Dorsolateral prefrontal cortex (tissue), 122 donors: ENCODE measurements at places on chromosomes 6 and 20.

DNA sequence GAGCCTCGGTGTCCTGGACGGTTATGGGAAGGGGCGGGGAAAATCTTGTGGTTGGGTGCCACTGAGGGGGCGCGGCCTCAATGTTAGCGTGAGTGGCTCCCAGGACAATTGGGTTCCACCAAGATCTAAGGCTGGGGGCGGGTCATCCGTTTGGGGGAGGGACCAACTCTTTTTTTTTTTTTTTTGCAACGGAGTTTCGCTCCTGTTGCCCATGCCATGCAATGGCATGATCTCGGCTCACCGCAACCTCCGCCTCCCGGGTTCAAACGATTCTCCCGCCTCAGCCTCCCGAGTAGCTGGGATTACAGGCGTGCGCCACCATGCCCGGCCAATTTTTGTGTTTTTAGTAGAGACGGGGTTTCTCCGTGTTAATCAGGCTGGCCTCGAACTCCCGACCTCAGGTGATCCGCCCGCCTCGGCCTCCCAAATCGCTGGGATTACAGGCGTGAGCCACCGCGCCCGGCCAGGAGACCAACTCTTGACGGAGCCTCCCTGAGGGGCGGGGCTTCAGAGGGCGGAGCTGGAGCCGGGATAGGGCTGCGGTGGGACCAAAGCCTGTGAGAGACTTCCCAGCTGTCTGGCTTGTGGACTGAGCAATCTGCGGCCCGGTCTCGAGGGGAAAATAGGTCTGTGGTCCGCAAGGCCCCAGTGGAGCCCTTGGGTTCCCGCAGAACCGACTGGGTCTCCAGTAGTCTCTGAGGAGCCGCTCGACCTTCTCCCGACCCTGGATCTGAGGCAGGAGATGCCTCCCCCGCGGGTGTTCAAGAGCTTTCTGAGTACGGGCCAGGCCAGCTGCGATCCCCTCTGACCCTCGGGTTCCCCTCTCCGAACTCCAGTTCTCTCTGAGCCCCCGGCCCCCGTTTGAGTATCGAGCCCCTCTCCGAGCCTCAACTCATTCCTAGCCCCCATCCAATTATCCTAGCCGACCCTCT is 1.1 kb downstream of the SPAG4 start:
- peak; percentile 40 for DNase-seq

- DNase-seq: no peak
These were observed 66.5 kb downstream of the DTNBP1 start for GRCh38 chr6:15596186-15596896.

- DNase-seq: peak; percentile 43
These were observed 208.8 kb downstream of the ARHGAP18 start for GRCh38 chr6:129500958-129501739.

DNA sequence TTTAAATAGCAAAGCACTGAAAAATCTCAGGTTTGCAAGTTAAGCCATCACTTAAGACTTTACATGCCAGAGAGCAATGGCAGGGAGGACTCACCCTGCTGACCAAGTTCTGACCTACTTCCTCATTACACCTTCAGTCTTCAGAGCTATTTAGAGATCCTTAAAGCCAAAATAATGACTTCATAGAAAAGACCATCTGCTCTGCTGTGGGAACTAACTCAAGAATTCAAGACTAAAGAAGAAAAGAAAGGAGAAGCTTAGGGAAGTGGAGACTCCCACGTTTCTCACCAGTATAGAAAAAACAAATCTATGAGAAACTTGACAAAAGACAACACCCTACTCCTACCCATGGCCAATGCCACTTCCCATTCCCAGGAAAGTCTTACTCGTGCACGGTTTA is 28.6 kb downstream of the XPO5 start:
- no peak for DNase-seq

DNA sequence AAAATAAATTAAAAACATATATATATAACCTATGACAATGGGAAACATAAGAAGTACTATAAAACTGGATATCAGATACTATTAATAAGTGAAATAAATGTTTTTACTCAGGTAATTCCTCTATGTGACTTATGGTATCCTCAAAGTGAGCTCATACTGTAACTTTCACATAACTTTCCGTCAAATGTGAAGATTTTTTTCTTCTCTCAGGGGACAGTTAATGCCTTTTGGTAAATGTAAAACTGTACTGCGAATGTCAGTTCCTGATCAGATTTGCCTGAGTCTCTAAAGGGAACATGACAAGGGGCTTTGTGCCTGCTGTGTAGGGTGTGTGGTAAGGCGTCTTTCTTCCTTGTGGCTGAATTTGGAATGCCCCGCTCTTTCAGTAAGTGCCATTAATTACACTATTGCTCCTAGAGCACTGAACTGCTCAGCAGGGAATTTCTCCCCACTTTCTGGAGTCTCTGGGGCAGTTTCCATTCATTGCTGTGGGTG is 271.8 kb downstream of the PRL start:
- no peak for DNase-seq

DNA sequence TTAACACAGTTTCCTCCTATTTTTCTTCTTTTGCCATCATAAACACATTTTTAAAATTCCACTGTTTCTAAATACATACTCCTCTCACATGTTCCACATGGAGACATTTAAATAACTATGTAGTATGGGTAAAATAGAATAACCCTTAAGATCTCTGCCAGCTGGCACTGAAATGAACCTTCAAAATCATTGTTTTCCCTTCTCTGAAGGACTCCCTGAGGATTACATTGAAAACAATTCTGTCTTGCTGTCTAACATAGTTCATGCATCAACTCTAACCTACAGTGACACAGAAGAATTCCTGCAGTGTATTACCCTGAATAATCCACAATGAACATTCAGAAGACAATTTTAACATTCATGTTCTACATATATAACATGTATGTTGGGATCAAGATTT is 1361.8 kb upstream of the CITED2 start:
- no peak for DNase-seq

GRCh38 chr6:168953461-168953860 is 300.2 kb downstream of the THBS2 start:
- DNase-seq: no peak

GRCh38 chr6:130587778-130588520 is 222.1 kb downstream of the TMEM200A start:
- no peak for DNase-seq

DNA sequence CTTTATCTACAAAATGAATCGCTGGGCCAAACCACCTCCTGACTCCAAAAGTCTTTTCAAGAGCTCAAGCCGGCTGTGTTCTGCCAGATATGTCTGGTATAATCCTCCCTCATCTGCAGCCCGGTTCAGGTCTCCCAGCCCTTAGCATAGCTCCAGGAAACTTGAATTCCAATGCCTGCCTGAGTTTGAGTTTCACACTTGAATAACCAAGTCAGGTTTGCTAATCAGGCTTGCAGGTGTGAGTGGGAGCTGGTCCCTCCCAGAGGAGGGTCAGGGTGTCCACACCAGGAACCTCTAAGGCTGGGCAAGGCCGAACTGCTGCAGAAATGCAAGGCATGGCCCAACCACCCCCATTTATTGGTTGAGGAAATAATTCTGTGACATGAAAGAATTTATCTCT is 96.6 kb downstream of the TMEM242 start:
- no peak for DNase-seq

DNA sequence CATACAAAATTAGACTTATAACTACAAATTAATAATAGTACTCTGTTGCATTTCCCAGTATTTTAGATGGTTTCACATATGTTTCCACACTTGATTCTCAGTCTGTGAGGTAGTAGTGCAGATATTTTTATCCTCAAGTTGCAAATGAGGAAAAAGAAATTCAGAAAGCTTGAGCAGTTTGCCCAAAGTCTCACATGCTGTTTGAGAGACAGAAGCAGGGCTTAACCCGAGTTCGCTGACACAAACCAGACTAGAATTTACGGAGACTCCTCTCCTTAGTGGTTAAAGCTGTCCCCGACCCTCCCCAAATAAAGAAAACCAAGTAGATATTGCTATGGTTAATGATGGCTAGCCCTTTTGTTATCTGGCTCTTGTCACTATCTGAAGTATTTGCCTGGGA is 126.2 kb downstream of the TIAM2 start:
- DNase-seq: no peak

- DNase-seq: no peak
These were observed 74.4 kb upstream of the KCNK16 start for GRCh38 chr6:39396854-39397253.

DNA sequence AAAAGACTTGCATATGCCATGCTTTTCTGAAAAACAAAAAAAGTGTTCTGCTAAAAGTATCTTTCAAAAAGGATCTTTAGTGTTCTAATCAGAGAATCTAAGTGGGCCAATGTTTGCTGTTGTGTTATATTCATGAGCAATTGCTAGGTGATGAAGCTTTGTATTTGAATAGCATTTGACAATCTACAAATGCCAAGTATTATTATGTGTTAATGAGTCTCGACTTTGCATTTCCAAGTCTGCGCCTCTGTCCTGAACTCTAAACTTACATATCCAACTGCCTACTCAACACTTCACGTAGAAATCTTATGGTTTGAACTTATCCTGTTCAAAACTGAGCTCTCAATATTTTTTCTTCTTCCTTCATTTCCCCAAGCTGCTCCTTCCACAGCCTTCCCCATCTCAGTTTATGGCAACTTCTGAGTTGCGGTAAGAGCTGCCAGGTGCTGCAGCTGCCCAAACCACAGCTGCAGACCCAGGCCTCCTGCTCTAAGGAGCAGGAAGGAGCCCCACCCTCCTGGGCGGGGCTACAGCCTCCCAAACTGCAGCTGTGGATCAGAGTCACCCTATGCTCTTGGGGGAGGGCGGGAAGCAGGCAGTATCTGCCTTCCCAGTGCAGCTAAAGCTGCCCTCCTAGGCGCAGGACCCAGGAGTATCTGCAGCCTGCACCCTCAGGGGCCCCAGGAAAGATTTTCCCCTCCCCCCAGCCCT is 16.7 kb upstream of the MAK start:
- no peak for DNase-seq

DNA sequence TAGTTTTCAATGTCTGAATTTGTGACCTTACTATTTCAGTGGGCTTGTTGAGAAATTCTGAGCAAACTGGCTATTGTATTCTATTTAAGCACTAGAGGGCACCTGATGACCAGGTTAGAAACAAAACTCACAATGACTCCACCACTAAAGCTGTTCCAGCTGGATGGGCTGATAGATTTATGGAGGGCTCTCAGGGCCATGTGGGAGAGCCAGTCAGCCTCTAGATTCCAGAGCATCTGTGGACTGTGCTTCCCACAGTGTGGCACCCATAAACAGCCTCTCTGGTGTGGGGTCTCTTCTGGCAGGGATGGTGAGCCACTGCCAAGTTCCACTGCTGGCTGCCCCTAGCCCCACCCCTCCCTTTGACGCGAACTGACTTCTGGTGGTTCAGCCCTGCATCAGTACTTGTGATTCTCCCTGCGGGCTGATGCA is 29.2 kb downstream of the C6orf58 start:
- DNase-seq: no peak

- DNase-seq: no peak
These were observed 21.1 kb downstream of the SESN1 start for GRCh38 chr6:109073344-109074132.

GRCh38 chr6:53301801-53302537 is 46.8 kb downstream of the ELOVL5 start:
- no peak for DNase-seq

DNA sequence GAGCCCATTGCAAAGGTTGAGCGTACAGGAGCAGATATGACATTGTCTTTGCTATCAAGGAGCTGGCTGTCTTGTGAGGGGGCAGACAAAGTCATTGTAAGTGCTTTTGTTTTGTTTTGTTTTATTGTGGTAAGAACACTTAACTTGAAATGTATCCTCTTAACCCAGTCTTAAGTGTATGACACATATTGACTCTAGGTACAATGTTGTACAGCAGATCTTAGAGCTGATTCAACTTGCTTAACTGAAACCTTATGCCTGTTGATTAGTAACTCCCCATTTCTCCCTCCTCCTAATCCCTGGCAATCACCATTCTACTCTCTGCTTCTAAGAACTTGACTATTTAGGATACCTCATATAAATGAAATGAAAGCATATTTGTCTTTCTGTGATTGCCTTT is 429.0 kb downstream of the BMP2 start:
- DNase-seq: no peak

DNA sequence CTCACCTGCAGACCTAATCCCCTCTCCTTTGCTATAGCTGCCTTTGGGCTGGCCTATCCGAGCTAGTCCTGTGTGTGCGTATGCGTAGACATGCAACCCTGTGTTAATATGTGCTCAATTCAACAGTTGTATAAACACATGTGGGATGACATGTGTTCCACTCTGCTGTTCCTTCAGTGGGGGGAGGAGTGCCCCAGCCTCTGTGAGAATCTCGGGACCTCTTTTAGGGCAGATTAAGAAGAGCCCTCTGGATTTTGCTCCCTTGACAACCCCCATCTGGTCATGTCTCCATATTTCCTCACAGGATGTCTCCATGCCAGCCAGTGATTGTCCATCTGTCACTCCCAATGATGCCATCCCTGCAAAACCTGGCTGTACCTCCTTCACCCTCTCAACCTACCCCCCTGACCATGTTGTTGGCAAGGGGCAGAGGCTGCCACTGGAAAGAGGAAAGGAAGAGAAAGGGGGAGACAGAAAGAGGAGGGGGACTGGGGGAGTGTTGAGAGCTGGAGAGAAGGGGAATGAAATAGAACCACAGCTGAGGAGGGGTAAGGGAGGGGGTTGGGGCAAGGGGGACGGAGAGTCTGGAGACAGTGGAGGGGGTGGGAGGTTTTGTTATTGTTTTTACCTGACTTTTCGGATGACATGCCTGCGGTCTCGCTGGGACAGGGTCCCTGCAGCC is 417 bp downstream of the PRRT1 start:
- no peak for DNase-seq

- DNase-seq: no peak
These were observed 525.1 kb downstream of the CDH26 start for GRCh38 chr20:60483371-60483770.

DNA sequence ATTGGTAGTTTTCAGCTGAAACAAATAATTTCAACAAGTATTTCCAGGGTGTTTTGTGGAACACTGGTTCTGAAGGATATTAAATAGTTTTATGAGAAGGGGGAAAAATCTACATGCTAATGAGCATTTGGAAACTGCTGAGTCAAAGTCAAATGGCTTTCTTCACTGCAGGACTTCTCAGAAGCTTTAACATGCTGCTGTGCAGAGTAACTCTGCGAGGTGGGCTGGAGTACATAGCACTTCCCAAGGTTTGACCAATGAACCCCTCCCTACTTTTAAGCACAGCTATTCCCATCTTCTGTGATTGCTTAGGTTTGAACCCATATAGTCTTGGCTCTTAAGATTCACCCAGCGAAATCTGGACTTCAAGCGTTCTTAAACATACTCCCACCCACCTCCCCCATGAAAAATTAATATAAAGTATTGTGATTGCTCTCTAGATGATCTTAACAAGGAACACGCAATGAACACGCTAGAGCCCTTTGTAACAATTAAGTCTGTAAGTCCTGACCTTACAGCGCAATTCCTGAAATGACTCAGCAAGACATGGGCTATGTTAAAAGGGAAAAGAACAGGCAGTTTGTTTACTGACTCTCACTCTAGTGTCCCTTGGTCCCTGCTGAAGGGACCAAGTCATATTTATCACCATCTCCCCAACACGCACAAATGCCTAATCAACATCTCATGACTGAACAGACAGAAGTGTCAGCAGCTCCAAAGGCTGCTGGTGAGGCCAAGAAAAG is 105.2 kb downstream of the NFATC2 start:
- DNase-seq: no peak
